ENCODE measurements at places on chromosomes 16 and 17.

DNA sequence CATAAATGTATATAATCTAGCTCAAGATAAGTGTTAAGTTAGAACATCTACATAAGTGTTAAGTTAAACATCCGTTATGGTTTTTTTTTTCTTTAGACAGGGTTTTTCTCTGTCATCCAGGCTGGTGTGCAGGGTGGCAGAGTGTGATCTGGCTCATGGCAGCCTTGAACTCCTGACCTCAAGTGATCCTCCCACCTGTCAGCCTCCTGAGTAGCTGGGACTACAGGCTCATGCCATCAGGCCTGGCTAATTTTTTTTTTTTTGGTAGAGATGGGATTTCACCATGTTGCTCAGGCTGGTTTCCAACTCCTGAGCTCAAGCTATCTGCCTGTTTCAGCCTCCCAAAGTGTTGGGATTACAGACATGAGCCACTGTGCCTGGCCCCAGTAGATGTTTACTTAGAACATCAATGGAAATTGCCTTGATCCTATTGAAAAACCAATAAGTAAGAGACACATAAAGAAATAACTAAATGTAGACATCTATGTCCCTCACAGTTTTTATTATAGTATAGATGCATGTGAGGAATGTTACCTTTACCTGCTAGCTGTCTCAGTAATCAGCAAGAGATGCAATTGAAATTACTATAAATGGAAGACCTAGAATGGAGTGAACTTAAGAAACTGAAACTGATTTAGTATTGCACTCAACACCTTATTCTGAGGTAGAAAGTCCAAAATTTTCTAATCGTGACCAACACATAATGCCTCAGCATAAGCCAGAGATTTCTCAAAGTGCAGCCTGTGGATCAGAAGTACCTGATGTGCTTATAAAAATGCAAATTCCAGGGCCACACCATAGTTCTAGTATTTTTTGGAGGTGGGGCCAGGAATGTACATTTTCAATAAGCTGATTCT, 5.5 kb upstream of the FAM20A start:
- DNase-seq: peak; percentile 28

GRCh38 chr16:85090181-85090580, 22.1 kb downstream of the CIBAR2 start:
- no peak for DNase-seq

DNA sequence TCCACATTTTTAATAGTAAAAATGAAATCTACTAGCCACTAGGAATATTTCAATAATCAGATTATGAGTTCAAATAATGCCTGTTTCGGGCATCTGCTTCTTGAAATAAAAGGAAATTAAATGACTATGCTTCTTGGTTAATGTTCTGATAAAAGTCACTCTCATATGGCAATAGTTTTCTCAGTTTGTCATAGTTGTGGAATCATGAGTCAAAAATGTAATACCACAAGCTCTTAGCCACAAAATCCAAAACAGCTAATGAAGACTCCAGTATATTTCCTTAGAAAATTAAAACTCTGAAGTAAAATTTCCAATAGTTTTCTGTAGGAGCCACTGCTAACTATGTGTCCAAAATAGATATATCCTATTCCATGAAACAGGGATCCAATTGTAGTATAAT, 676.3 kb upstream of the CDH8 start:
- no peak for DNase-seq

GRCh38 chr16:64654178-64654577, 467.7 kb downstream of the CDH11 start:
- no peak for DNase-seq

DNA sequence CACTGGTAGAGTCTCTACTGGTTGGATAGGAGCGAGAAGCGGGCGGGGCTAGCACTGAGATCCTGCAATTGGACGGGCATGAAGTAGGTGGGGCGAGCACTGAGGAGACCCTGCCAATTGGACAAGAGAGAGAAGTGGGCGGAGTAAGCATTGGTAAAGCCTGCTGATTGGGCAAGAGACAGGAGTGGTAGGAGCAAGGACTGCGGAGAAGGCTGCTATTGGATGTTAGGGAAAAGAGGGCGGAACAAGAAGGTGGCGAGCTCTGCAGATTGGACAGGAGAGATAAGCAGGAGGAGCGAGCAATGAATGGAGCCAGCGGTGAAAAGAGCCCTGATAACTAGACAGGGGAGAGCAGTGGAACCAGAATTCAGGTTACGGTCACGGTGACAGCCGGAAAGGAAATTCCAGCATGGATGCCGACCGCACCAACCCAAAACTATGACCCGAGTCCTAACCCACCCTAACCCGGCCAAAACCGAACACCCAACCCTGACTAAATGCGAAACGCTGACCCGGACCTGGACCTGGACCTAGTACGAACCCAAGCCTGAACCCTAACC, 4.8 kb downstream of the SCGB1C2 start:
- DNase-seq: no peak

DNA sequence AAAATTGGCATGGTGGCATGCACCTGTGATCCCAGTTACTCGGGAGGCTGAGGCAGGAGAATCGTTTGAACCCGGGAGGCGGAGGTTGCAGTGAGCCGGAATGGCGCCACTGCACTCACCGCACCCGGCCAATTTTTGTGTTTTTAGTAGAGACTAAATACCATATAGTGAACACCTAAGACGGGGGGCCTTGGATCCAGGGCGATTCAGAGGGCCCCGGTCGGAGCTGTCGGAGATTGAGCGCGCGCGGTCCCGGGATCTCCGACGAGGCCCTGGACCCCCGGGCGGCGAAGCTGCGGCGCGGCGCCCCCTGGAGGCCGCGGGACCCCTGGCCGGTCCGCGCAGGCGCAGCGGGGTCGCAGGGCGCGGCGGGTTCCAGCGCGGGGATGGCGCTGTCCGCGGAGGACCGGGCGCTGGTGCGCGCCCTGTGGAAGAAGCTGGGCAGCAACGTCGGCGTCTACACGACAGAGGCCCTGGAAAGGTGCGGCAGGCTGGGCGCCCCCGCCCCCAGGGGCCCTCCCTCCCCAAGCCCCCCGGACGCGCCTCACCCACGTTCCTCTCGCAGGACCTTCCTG, at the start of gene HBQ1:
Gene HBQ1 (plus strand): TSS at position 359 of the 575 bp plus-strand sequence. CDS start 28 bp downstream, at position 387.
- peak; percentile 80 for DNase-seq

DNA sequence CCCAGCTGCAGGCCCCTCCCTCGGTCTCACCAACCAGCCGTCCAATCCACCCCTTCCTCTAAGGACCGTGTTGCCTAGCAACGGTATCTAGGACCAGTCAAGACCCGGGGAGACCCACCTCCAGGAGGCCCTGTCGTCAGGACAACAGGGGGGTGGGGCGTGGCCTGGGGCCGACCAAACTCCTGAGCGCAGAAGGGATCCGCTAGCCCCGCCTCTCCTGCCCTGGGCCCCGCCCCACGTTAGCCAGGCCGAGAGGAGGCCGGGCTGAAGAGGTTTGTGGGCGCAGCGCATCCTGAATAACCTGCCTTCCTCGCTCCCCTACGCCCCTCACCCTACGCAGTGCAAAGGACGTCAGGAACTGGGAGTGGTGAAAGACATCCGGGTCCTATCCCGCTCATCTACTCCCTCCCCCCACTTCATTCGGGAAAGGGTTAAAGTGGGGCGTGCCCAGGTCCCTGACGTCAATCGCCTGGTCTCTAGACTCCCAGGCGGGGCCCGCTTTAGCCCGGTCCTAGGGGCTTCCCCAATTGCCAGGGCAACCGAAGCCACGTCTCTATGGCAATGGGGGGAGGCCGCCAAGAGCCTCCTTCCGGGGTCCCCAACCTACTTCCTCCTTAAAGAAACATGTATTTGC, 14.7 kb downstream of the DLG4 start:
- DNase-seq: peak; percentile 99

GRCh38 chr16:31329671-31330552, 25.1 kb upstream of the ITGAX start:
- no peak for DNase-seq

DNA sequence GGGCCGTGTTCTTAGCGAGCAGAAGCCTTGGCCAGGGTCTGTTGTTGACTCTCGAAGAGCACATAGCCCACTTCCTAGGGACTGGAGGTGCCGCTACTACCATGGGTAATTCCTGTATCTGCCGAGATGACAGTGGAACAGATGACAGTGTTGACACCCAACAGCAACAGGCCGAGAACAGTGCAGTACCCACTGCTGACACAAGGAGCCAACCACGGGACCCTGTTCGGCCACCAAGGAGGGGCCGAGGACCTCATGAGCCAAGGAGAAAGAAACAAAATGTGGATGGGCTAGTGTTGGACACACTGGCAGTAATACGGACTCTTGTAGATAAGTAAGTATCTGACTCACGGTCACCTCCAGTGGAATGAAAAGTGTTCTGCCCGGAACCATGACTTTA, 18.5 kb downstream of the RSPRY1 start:
- no peak for DNase-seq

- no peak for DNase-seq
Measured at GRCh38 chr16:83159049-83159448, 532.3 kb downstream of the CDH13 start.

DNA sequence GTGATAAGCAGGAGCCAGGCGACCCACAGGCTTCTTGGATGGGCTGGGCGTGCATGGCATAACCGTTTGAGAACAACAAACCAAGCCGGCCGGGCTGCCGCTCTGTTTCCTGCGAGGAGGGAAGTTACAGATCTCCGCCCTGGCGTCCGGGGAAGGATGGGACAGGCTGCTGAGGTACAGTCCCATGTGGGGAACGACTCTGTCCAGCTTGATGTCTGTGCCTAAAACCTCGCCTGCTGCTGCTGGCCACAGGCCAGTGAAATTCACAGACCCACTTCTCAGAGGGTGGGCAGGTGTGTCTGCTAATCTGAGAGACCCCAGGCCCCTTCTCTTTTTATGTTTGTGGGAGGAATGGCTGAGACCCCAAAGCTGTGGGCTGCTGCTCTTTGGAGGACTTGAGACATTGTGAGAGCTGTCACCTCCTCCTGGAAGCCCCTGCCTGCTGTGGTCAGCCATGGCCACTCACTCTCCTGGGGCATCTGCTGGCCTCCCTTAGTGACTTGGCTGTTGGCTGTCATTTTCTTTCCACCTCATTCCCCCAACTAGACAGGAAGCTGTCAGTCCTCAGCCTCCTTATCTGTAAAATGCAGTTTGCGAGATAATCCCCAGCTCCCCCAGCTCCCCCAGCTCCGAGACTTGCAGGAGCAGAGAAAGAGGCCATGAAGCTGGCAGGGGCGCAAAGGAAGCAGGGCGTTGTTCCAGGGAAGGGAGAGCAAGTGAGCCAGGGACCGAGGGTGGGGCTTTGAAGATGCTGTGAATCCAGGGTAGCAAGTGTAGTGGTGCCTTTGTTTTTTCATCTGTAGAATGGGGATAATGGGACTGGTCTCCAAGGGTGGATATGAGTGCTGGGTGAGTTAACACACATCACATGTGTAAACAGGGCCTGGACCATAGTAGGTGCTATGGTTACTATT, 51.0 kb downstream of the CMIP start:
- no peak for DNase-seq

- DNase-seq: no peak
Measured at GRCh38 chr16:20380782-20381181, 23.8 kb downstream of the PDILT start.

DNA sequence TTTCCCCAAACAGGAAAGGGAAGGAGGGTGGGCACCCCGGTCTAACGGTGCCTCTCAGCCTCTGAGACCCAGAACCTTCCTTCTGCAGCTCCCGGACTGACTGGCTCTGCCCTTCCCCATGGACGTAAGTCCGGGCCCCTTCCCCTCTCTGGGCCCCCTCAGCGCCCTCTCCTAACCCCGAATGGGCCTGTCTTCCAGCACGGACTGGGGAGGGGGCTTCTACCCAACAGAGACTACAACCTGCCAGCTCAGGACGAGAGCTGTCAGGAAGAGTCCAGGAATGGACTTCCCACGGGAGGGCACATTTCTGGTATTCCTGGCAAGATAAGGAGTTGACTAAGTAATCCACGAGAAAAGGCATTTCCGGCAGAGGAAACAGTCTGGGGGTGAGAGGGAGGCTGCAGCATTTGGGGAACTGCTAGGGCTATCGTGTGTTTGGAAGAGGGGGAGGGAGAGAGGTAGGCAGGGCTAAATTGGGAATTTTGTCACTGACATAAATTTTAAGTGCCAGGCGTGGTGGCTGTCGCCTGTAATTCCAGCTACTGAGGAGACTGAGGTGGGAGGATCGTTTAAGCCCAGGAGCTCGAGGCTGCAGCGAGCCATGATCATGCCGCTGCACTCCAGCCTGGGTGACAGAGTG, 12.1 kb upstream of the ALDOA start:
- no peak for DNase-seq

DNA sequence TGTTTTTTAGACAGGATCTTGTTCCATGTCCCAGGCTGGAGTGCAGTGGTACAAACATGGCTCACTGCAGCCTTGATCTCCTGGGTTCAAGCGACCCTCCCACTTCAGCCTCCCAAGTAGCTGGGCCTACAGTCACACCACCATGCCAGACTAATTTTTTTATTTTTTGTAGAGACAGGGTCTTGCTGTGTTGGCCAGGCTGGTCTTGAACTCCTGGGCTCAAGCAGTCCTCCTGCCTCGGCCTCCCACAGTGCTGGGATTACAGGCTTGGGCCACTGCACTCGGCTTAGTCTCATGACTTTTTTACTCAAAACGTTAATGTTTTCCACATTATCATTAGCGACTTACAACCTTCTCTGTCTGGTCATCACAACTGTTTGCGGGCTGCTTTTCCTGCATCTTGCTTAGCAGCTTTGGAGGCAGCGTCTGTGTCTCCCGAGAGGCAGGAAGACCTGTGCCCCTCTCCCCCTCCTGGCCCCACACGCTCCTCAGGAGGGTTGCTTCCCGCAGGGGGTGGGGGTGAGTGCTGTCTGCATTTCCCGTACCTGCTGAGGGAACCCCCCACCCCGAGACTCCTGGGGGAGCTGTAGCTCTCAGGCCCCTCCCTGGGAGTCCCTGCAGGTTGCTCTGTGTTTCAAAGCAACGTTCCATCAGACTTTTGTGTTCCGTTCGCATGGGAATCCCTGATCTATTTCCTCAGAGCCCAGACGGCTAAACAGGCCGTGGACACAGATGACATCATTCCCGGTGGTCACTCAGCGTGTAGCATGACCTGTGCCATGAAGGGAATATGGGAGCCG, 52.6 kb downstream of the PGS1 start:
- no peak for DNase-seq

- DNase-seq: no peak
Measured at GRCh38 chr17:79913896-79914812, 74.9 kb upstream of the CBX4 start.

GRCh38 chr17:75237100-75238014, 24.0 kb downstream of the GGA3 start:
- DNase-seq: no peak

- no peak for DNase-seq
Measured at GRCh38 chr17:48335858-48336500, 94.0 kb downstream of the SKAP1 start.

GRCh38 chr16:57720142-57720575, 15.4 kb upstream of the KATNB1 start:
- no peak for DNase-seq

GRCh38 chr16:15034266-15035162, 21.4 kb downstream of the NTAN1 start:
- no peak for DNase-seq

- DNase-seq: no peak
Measured at GRCh38 chr17:66941773-66942450, 22.6 kb upstream of the CACNG4 start.
